Activated B cell treated with CpG ODN at 0.5 μM for 24 hours (primary cell): ENCODE measurements at places on chromosomes 4 and X. TPM values are rescaled to one million over a fixed set of nuclear protein-coding genes. Genes with fewer than 3 reads are reported as not detected.

GRCh38 chrX:2423282-2423681, 77.5 kb downstream of the DHRSX start:
- no peak for DNase-seq

DNA sequence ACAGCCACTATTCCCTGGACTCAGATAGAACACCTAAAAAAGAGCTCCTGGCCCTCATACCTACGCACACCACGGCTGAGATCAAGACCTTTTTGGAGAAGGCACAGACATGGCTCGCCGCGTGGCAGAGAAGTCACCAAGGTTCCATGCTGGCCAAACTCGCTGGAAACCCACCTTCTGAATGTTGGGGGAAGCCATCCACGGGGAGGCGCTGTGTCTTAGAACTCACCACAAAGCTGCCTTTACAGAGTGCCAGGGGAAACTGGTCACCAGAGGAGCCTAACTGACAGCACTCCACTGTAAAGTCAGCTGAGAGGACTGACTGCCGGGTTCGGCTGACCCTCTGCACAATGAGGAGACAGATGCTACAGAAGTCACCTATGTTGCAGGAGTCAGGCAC, 97.9 kb downstream of the NEUROG2 start:
- DNase-seq: no peak

- DNase-seq: no peak
Measured at GRCh38 chrX:147838465-147839131, 73.1 kb upstream of the FMR1 start.

GRCh38 chrX:103293118-103293517, 16.6 kb upstream of the TCEAL5 start:
- DNase-seq: no peak

DNA sequence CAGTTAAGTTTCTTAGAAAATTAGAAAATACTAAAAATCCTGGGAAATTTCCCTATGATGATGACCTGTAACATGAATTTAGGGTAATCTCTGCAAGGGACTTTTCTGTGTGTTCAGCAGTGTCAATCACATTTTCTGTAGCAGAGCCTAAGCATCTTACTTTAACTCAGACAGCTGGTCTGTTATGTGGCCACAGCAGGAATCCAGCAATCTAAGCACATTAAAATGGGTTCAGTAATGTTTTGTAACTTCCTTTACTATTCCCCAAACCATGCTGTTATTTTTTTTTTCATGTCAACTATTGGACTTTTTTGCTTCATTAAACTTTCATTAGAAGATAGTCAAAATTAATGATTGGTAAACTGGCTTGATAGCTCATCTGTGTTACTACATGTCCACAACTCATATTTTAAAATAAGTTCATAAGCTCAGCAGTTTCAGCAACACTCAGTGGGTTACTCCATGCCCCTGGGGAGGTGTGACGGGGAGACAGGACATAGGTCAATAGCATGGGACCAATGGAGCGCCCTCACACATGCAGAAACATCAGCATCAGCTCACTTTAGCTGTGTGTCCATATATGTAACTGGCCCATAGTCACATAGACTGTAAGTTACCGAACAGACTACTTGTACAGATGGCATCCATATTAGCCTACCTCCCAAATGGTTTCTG, 168.0 kb upstream of the PACRGL start:
- DNase-seq: no peak

DNA sequence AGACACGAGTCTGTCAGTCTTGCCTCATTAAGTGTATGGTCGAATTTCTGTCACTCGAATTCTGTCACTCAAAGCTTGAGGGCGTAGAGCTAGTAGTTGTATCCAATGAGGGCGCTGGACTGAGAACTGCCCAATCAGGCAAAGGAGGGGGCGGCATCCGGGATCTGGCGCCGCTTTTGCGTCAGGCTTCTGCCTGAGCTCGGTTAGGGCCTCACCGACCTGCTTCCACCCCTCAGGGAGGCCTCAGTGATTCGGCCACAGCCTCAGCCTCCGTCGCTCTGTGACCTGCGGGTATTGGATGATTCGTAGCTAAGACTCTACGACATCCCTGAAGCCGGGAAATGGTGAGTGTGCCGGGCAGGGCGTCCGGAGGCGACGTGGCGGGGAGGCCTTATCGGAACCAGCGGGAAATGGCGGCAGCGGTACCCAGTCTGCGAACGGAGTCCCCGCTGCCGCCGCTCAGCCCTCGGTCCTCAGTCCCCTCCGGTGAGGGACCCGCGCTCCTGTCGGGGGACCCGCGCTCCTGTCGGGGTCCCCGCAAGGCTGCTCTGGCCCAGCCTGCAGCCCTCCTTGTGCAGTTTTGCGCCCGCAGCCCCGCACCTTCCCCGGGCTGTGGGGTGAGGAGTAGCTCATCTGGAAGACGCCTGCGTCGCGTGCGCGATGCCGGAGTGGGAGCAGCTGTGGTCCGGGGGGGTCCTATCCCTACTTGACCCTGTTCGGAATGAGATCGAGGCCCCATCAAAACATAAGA, 88.3 kb downstream of the ZNF718 start:
- no peak for DNase-seq

GRCh38 chr4:48255072-48255958, 14.3 kb downstream of the TEC start:
- no peak for DNase-seq

Gene LRIT3
- total RNA-seq: 0.22 and 0.24 TPM in 2 replicates

Gene MMAA
- total RNA-seq: 11.3 and 13.5 TPM in 2 replicates

Gene ABLIM2
- total RNA-seq: 5.2 and 7.0 TPM in 2 replicates

Gene ATP6AP2
- total RNA-seq: 48.6 and 53.8 TPM in 2 replicates
